ENCODE measurements at places on chromosomes 7 and 10. TPM values are rescaled to one million over a fixed set of nuclear protein-coding genes. Genes with fewer than 3 reads are reported as not detected.

- no peak for DNase-seq
Measured at GRCh38 chr7:43879477-43879876, 10.2 kb upstream of the MRPS24 start.

- DNase-seq = peak; percentile 95
Measured at GRCh38 chr10:110425684-110426293, 71.9 kb upstream of the DUSP5 start.

DNA sequence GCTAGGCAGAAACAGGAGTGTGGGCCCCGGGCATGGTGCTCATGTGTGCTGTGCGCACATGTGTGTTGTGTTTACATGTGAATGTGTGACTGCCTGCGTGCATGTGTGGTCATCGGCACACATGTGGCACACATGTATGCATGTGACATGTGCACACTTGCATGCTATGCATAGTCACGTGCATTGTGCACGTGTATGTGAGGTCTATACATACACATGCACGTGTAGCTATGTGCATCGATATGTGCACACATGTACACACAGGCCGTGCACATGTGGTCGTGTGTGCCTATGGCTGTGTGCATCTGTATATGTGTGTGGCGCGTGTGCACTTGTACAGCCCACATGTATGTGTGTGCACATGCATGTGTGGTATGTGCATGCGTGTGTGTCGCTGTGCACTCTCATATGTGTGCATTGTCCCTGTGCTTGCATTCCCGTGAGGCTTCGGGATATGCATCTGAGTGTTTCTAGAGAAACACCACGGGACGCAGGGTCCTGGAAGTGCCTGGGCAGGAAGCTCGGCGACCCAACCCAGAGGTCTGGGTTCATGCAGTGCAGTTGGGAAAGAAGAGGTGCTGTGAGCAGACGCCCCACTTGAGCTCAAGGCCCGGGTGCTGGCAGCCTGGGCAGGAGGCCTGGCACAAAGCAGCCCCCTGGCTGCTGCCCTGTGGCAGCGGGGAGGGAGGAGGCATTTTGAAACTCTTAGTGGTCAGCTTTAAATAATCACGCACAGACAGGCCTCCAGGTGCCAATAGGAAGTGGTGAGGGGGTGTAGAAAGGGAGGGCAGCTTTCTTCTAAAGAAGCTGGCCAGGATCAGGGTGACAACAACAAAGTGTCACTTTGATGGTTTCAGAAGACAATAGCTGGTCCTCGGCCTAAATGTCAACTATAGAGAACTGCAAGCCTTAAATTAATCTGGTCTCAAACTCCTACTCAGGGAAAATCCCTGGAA, 410.0 kb upstream of the MGMT start:
- no peak for DNase-seq

GRCh38 chr10:3873728-3874461, 88.9 kb upstream of the KLF6 start:
- DNase-seq = peak; percentile 31

DNA sequence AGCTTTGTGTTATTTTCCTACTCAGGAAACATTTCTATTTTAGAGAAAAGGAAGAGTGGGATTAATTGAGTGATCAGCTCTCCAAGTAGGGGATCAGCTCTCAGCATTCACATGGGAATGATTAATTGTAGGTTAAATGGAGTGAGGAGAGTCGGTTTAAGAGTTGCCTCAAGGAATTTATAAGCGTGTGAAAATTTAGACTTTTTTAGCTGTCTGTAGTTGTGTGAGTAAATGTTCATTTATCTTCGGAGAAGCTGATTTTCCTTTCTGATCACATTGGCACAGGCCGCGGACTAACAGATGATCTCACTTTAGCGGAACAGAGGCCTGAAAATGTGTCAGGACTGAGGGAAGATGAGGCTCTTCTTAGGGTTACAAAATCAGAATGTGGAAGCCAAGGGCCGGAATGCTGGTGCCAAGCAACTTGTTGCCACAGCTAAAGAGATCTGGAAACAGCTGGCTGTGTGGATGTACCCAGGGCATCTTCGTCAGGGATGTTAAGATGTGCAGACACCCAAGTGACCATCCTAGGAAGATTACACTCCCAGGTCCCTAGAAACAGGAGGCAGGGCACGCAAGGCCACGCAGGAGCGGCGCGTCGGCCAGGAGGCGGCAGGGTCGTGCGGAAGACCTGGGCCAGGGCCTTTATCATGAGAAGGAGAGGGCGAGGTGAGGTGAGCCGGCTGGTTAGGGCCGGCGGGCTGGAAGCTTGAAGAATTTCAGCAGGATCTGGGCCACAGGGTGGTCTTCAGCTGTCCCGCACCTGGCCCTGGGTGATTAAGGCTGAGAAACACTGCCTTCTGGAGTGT, 35.1 kb upstream of the TTYH3 start:
- DNase-seq = no peak

DNA sequence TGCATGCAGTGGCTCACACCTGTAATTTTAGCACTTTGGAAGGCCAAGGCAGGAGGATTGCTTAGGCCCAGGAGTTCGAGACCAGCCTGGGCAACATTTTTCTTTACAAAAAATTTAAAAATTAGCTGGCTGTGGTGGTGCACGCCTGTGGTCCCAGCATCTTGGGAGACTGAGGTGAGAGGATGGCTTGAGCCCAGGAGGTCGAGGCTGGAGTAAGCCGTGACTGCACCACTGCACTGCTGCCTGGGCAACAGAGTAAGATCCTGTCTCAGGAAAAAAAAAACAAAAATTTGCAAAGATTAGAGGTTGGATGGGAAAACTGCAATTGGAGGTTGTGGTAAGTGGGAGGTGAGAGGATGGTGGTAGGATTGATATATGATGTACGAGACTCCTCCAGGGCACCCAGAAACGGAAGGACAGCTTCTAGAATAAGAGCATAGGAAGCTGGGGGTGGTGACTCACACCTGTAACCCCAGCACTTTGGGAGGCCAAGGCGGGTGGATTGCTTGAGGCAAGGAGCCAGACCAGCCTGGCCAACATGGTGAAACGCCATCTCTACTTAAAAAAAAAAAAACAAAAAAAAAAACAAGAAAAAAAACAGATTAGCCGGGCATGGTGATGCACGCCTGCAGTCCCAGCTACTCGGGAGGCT, 19.1 kb upstream of the PARP12 start:
- no peak for DNase-seq

DNA sequence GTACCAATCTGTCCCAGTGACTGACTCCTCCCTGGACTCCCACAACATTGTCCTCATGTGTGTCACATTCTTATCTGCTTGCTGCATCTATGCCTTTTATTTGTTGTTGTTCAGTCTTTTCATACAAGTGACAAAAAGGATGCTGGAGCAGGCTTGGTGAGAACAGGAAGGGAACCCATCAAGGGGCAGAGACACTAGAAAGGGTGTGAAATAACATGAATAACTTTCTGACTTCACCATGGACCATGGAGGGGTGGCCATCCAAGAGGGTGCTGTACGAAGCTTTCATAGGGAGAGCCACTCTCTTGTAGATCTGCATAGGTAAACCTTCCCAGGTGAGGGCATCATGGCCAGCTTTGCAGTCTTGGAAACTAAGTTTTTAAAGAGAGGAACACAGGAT, 14.5 kb downstream of the GIMAP8 start:
- no peak for DNase-seq

DNA sequence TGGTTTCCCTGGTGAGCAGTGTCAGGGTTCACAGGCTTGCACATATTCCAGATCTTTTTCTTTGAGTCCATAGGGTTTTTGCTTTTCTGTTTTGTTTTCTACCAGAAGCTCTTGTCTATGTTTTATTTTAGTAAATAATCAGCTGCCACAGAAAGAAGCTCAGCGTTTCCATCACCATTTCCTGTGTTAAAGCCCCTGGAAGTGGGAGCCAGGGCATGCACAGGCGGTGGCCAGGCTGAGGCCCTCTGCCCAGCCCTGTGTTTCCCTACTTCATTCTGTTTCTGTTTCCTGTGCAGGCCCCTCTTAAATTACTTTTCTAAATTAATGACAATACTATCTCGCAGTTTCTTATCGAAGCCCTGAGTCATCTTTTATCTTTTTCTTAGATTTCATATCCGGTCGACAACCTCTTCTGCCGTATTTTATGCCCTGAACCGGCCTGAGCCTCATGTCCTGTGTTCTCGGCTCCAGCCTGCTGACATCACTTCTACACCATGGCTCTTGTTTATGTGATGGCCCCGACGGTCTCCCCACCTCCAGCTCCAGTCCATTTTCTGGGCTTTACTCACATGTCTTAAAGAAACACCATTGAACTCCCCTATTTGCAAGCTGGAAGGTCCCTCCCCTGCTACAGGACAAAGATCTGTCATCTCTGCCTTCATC, 442.2 kb downstream of the TCERG1L start:
- DNase-seq = no peak

- no peak for DNase-seq
Measured at GRCh38 chr7:130400120-130400572, 19.9 kb downstream of the CPA1 start.

Gene LLCFC1
- not detected for total RNA-seq

Gene ANKRD30A
- not detected for total RNA-seq

Gene NEUROD6
- total RNA-seq = not detected

Gene MPP7
- 0.27 TPM for total RNA-seq

Gene CYP26C1
- not detected for total RNA-seq

Measured in HT1080 (cell line).